AG10803 (cell line): ENCODE measurements at places on chromosomes 11 and 22.

GRCh38 chr11:69983897-69984438 lies 94.1 kb upstream of the ANO1 start:
- no peak for DNase-seq

- no peak for DNase-seq
These were observed 102.7 kb downstream of the LARGE1 start for GRCh38 chr22:33817512-33818127.

GRCh38 chr11:67483831-67484665 lies 1.2 kb downstream of the AIP start:
- no peak for DNase-seq

DNA sequence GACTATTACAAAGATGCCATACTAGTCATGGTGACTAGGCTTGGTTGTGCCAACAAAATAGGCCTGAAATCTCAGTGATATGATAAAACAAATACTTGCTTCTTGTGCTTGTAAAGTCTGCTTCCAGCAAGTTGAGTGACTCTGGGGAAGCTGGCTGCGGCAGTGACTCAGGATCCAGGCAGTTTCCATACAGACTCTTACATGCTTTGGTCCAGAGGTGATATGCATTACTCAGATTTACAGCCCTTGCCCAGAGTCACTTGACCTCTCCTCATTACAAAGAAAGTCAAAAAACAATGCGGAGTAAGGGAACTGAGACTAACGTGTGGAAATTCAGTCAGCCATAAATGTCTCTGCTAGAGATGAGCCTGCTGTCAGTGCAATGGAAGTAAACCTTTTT lies 387.5 kb downstream of the KCNA4 start:
- DNase-seq: peak; percentile 27

- no peak for DNase-seq
These were observed 1.9 kb downstream of the KCNQ1OT1 start for GRCh38 chr11:2697866-2698265.

DNA sequence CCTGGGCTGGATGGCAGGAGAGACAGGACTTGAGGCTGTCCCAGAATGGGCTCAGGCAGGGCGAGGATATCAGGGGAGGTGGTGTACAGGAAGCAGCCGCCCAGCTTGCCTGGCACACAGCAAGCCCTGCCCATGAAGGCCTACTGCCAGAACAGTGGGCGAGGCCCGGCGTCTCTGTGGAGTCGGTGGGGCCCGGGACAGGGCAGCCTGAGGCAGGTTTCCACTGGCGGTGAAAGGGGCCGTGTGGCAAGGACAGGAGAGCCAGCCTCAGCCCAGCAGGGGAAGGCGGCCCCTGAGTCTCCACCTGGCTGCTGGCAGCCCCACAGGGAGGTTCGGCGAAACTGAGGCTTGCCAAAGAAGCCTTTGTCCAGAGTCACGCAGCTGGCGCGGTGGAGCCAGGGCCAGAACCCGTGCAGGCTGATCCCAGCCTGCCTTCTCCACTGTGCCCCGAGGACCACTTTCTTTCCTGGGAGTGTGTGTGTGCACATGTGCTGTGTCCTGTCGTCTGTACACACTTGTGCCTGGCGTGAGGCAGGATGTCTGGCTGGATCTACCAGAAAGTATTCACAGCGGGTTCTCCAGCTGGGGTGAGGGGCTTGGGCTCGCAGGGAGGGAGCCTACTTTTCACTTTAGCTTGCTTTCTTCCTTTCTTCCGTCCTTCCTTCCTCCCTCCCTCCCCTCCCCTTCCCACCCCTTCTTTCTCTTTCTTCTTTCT lies 1.2 kb downstream of the TSPO start:
- DNase-seq: peak; percentile 66

- no peak for DNase-seq
These were observed 17.6 kb downstream of the IL17REL start for GRCh38 chr22:49995041-49995360.

DNA sequence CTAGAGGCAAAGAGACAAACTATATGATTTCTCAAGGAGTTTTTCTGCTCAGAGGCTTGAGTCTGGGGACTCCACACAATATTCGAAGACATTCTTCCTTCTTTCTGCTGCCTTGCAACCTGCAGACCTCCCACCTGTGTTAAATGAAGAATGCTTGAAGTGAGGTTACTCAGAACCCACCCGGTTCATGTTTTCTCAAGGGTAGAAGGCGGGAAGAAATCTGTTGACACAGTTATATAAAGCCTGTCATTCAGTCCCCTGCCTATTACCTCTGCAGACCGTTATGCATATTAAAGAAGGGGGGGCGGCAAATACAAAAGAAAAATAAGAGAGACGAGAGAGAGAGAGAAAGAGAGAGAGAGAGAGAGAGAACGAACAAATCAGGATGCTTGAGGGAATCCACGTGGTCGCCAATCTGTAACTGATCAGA lies 2.2 kb upstream of the KMT2A start:
- peak; percentile 54 for DNase-seq

- no peak for DNase-seq
These were observed 1.8 kb downstream of the OPCML start for GRCh38 chr11:133530501-133530835.

- DNase-seq: no peak
These were observed 25.5 kb upstream of the TSPAN18 start for GRCh38 chr11:44701276-44701675.

DNA sequence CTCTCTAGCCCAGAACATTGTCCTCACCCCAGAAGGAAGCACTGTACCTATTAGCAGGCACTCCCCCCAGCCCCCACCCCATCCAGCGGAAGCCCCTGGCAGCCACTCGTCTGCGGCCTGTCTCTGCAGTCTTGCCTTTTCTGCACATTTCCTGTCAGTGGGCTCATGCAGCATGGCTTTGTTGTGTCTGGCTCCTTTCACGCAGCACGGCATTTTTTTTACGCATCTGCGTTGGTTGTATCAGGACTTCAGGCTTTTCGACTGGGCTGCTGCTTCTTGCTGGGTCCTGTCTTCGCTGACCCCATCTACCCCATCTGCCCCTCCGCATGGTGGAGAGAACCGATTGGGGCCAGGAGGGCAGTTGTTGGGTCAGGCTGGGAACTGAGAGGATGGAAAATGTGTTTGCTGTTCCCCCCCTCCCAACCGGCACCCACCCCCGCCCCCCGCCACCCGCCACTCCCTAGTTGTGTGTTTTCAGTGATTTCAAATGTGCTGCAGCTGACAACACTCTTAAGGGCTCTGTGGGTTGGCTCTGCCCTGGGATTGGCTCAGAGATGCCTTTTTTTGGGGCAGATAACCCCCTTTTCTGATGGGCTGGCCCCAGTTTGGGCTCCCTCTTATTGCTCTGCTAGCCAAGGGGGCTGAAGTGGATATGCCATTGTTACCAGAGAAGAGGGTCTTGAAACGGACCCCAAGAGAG lies 110.0 kb downstream of the KIAA1671 start:
- no peak for DNase-seq

- no peak for DNase-seq
These were observed 385 bp downstream of the HARBI1 start for GRCh38 chr11:46616551-46617133.

GRCh38 chr11:43200031-43200430 lies 111.8 kb upstream of the API5 start:
- no peak for DNase-seq

DNA sequence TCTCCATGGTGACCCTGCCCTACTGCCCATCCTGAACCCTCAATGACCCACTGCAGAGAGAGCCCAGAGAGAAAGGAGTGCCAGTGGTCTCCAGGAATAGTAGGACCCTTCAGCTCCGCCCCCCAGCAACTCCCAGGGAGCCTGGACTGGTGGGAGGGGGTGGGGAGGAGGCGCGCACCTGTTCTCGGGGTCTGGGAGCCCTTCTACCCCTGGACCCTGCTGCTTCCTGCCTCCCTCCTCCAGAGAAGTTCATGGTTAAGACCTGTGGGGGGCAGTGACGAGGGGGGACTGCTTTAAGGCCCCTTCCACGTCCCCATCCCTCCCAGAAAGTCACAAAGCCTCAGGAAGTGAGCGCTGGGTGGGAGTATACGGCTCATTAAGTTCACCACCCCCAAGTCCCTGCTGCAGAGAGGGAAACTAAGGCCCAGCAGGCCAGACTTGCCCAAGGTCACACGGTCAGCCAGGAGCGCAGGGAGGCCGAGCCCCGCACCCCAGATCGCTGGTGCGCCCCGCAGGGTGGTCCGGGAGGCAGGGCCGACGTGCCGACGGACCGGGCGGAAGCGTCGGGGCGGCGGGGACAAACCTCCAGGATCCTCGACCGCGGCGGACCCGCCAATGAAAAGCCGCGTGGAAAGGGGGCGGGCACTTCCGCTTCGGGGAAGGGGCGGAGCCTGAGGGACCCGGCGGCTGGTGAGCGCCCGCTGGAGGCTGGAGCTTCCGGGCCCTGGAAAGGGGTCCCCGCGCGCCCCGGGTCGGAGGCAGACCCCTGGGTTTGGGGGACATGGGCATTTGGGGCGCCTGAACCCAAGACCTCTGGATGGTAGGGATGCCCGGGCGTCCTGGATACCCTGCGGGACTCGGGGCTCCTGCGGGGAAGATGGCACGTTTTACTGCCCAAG lies at the start of the genes NUDT22 and TRPT1:
Gene NUDT22 (plus strand): TSS at position 667 of the 899 bp plus-strand sequence. CDS start 379 bp downstream, outside the sequence.
Gene TRPT1 (minus strand): TSS at position 579 of the 899 bp plus-strand sequence. CDS start 326 bp downstream, at position 253.
- DNase-seq: peak; percentile 65

GRCh38 chr11:68455485-68455884 lies 5.1 kb upstream of the PPP6R3 start:
- DNase-seq: no peak

GRCh38 chr11:124050748-124051147 lies 9.6 kb upstream of the OR10G7 start:
- no peak for DNase-seq

DNA sequence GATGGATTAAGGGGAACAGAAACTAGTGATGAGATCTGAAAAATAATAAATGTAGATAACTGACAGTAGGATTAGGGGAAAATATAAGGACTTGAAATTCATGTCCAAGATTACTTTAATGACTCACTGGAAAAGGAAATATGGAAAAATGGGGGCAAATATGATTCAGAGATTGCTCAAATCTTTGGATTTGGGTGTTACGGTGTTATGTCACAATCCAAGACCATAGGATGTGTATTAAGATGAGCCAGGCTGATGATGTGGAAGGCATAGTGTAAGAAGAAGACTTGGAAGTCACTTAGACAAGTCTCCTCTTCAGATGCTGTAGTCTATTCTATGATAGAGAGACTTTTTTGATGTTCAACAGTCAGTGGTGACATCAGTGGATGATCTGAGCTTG lies 323.7 kb downstream of the LUZP2 start:
- DNase-seq: no peak
